Stimulated activated CD4-positive, alpha-beta T cell treated with anti-CD3 and anti-CD28 coated beads, Interleukin-4, amount 100 ng/mL, for 24 hours (primary cell): ENCODE measurements at places on chromosomes 1 and 21.
A peak's percentile ranks its signal among the peaks of the same experiment; 100 is the strongest.

DNA sequence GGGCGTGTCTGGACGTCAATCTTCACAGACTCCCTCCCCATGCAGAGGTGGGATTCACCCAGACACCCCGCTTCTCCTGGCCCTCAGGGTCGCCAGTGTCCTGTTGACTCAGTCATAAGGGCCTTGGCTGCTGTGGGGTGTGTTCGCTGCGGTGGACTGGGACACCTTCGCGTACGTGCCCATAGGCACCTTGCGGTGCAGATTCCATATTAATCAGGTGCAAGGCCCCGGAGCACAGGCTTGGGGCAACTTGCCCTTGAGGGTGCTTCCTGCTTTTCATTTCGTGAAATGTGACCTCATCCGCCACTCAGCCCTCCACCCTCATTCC is 398 bp upstream of the SLC30A10 start:
- DNase-seq = no peak

- no peak for DNase-seq
These were observed 25.4 kb downstream of the FMN2 start for GRCh38 chr1:240116831-240117769.

GRCh38 chr1:114144016-114144415 is 9.7 kb downstream of the SYT6 start:
- DNase-seq = no peak

- no peak for DNase-seq
These were observed 7.8 kb upstream of the RIPK4 start for GRCh38 chr21:41774467-41775148.

- no peak for DNase-seq
These were observed 176.5 kb upstream of the ST6GALNAC5 start for GRCh38 chr1:76690766-76691165.

DNA sequence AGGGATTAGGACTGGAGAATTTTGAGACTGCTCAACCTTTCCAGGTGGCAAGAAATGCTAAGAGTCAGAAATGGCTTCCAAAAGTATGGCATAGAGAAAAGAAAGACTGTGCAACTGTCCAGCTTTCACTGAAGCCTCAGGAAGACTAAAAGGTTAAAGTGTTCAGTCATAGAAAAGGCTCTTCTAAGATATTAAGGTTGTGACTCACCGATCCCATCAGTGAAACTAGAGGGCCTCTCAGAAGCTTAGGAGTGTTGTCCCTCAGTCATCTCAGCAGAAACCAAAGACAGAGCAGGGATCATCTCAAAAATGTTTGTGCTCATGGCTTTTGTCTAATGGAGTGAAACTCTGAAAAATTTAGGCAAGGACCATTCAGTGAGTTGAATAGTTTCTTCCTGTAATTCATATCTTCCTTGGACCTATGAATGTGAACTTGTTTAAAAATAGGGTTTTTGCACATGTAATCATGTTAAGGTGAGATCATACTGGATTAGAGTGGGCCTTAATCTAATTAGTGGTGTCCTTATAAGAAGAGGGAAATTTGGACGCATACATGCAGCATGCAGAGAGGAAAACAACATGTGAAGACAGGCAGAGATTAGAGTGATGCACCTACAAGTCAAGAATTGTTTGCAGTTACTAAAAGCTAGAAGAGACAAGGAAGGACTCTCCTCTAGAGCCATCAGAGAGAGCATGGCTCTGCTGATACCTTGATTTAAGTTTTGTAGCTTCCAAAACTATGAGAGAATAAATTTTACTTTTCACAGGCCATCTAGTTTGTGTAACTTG is 71.3 kb downstream of the RPE65 start:
- DNase-seq = no peak

DNA sequence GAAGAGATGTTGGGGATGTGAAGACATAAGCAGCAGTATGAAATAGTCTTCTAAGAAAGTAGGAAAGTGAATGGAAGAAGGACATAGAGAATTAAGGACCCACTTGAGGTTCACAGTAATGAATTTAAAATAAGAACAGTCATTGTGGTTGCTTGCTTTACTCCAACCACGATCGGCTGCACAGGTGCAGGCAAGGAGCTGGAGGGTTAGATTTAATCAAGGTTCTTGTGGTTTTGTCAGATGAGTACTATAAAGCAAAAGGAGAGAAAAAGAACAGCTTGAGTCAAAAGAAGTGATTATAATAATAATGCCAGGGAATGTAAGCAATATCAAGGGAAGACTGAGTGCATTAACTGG is 46.1 kb upstream of the RBM34 start:
- peak; percentile 61 for DNase-seq

DNA sequence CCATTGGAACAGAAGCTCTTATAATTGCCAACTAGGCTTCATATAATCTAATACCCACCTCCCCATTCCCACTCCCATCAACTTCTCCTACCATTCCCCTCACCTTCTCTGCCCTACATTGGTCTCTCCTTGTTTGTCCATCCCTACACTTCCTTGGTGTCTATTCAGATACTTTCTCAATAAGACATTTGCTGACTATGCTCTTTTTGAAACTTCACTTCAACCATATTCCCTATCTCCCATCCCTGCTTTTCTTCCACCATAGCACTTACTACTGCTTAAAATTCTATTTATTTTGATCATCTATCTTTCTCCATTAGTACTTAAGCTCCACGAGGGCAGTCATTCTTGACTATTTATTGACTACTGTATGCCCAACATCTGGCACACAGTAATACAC is 40.4 kb downstream of the CD160 start:
- DNase-seq = no peak

DNA sequence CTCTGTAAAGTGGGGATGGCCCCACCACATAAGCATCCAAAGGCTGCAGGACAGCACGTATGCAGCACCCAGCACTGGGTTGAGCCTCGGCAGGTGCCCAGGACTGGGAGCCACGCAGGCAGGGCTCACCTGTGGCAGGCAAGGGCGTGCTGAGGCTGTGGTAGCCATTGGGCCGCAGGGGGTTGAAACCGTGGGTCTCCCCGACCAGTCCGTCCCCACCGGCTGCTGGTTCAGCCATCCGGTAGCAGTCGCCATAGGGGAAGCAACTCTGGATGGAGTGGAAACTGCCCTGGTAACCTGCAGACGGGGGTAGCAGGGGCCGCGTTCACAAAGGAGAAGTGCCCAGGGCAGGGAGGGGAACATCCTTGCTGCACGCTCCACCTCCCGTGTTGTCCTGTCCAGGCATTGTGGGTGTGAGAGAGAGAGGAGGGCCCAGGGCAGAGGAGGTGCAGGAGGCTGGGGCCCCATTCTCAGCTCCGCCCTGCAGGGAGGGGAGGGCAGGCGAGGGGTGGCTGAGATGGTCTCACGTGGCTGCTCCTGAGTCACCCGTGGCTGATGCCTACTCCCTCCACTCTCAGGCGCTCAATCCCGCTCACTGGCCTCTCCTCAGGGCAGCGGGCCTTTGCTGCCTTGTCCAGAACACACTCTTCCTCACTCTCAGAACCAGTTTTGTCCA is 49.9 kb downstream of the DMRTB1 start:
- no peak for DNase-seq

DNA sequence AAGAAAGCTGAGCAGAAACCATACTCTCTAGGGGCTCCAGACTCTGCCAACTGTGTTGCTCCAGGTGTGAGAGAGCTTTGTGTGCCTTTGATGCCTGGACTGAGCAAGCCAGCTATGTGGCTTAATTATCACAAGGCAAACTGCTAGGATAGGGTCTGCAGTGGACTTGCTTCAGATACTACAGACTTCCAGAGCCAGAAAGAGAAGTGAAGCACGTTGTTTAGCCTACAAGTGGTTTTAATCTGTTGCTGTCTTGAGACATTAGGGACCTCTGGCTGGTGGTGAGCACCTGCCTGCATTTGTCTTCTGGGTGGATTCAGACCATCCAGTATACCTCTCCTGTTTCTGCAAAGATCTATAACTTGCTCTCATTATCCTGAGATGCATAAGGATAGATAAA is 353.4 kb upstream of the PLXNA2 start:
- DNase-seq = no peak

DNA sequence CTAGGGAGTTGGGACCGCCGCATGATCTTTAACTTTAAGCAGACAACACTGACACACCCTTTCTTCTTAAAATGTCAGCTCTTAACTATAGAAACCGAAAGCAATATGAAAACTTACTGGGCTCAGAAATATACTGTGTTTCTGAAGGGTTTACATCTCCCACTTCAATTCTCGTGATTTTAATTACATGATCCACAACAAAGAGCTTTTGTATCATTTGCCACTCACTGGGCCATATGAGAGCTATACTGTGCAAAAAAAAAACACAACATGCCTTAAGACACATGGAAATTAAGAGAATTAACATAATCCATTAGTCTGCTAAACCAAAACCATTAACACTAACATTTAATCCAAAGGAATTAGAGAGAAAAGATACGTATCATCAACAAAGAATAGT is 35.0 kb upstream of the RAP1GAP start:
- DNase-seq = no peak

DNA sequence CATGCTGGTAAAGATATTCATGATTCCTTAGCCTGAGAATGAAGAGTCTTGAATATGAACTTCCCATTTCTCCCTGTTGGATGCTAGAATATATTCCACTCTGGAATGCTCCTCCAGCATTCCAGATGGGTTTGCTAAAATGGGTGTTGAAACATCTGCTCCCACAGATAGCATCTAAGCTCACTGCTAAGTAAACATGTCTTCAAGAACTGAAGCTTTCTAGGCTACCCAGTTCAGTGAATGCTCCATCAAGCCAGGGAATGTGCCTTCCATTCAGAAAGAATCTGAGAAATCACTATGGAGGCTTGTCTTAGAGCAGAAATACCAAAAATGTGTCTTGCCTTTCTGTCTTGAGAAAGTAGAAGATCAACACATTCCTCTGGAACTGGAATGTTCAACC is 81.1 kb downstream of the TNFSF18 start:
- DNase-seq = no peak

DNA sequence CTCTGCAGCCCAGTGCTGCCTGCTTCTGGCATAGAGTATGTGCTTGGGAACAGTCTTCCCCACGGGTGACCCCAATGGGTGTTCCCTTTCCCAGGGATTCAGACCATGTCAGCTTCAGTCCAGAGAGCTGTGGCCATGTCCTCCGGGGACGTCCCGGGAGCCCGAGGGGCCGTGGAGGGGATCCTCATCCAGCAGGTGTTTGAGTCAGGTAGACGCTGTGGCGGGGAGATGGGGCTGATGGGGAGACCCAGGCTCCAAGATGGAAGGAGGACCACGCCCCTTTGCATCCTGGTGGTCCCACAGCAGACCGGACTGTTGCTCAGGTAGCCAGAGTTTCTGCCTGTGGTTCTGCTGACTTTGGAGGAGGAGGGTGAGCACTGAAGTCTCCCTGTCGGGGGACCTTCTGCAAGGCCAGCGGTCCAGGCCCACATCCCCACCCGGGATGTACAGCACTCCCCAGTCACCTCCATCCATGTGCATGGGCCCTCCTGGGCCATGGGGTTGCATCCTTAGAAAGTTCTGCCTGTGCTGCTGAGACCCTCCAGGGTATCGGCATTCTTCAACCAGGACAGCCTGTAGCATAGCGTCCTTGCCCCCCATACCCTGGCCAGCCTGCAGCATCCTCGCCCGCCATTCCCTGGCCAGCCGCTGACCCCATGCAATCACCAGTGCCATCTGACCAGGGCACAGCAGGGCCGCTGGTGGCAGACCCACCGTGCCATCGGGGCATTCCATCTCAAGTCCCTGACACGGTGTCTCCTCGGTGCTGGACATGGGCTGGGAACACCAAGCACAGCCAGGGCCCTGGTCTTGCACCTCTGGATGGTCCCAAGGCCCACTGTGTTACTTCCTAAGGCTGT is 2.8 kb downstream of the AIRE start:
- no peak for DNase-seq

DNA sequence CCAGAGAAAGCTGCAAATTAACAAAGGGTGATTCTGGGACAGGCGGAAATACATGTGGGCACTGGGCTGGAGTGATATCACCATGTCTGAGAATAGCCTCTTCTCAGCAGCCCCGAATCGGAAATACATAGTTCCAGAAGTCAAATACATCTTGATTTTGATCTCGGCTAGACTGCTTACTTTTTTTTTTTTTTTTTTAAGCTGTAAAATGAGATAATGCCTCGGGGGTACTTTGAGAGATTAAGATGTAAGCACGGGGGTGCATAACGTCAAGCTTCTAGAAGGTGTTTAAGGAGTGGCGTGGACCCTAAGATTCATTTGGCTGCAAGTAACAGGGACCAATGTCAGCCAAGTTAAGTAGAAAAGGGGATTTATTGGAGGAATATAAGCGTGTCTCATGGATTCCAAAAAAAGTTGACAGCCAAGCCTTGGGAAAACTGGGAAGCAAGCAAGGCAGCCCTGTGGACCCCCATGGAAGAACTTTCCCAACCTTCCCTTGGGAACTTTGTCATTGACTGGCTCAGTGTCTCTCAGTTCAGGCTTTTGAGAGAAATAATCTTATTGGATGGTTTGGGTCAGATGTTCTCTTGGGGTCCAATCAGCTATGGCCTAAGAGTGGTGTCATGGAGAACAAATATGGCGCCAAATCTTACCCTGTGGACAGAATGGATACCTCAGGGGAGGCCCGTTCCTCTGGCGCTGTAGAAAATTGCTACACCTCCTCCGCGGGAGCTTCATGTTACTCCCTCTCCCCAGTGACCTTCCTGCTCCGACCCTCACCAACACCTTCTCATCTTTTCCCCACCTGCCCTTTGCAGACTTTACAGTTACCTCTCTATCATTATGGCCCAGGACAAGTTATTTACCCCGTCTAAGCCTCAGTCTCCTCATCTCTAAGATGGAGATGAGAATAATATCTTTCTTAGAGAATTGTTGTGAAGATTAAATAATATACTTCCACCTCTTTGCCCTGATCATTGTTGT is 186.6 kb downstream of the KAZN start:
- DNase-seq = no peak

DNA sequence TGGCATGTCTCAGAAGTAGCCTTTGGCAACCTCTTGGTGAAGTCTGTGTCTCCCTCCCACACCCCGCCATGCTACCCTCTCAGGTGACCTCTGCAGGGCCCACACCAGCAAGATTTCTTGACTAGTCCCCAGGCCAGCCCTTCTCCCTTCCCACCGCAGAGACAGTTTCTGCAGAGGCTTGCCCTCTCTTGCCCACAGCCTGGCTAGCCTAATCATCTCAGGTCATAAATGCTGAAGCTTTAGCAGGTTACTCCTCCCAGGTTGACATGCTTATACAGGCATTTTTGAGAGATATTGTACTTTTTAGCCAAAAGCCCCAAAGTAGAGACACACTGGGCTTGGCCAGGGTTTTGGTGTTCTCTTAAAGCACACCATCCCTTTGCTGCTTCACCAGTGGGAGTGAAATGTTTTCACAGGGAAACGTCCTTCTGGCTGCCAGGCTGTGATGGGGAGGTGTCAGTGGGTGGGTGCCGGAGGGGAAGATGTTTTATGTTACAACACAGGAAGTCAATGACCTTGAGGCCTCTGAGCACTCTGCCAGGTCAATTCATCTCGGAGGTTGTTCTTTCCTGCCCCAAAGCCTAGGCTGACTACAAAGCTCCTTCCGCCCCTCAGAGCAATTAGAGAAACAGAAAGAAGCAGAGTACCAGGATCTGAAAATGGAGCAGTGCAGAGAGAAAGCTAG is 58.5 kb downstream of the STYXL2 start:
- DNase-seq = no peak

DNA sequence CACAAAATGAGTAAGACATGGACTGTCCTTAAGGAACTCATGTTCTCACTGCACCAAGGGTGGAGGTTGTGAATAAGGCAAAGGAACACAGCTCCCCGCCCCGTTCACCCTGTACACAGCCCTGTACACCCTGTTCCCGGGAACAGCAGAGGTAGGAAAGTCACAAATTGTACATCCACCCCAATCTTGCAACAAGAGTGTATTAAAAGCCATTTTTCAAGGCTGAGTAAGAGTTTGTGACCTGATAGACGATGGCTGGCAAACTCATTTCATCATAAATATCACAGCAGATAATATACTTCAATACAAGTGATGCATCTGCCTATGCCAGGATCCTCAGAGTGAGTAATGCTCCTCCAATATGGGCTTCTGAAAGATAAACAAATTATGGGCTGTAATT is 52.5 kb upstream of the CAMK1G start:
- DNase-seq = no peak
